H54 (cell line): ENCODE measurements at places on chromosomes 1 and 21.

DNA sequence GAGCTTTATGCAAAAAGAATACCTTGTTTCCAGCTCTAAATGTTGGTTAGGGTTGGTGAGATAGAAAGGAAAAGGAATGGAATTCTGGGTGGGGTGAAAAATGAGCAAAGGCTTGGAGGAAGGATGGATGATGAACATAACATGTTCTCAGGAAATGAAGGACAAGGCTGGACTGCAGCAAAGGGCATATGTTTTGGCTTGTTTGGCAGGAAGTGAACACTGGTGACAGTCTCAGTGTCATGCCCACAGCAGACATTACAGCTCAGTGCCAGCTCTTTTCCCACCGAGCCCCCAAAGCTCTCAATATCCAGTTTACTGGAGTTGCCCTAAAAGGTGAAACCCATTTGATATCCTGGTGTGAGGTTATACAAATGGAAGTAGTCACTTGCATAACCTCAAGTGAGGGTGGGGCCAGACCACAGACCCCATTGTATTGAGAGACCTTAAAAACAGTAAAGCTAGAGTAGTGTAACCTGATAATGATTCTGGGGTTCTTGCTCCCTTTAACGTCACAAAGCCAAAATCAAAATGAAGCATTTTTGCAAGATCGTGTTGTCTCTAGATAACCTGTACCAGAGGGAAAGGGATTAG, 270.6 kb downstream of the NFIA start:
- DNase-seq = no peak

GRCh38 chr1:12179111-12179519, 12.3 kb downstream of the TNFRSF1B start:
- DNase-seq = peak; percentile 62

DNA sequence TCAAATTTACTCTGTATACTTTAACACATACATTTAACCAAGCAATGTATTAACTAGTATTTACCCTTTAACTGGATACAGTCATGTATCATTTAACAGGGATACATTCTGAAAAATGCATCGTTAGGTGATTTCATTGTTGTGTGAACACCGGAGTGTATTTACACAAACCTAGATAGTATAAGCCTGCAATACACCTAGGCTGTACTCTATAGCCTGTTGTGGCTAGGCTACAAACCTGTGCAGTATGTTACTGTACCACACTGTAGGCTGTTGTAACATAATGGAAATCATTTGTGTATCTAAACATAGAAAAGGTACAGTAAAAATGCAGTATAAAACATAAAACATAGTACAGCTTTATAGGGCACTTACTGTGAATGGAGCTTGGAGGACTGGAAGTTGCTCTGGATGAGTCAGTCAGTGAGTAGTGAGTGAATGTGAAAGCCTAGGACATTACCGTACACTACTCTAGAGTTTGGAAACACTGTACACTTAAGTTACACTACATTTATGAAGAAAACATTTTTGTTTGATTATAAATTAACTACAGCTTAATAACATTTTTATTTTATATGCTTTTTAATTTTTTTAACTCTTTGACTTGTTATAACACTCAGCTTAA, 21.3 kb downstream of the RGS4 start:
- no peak for DNase-seq

DNA sequence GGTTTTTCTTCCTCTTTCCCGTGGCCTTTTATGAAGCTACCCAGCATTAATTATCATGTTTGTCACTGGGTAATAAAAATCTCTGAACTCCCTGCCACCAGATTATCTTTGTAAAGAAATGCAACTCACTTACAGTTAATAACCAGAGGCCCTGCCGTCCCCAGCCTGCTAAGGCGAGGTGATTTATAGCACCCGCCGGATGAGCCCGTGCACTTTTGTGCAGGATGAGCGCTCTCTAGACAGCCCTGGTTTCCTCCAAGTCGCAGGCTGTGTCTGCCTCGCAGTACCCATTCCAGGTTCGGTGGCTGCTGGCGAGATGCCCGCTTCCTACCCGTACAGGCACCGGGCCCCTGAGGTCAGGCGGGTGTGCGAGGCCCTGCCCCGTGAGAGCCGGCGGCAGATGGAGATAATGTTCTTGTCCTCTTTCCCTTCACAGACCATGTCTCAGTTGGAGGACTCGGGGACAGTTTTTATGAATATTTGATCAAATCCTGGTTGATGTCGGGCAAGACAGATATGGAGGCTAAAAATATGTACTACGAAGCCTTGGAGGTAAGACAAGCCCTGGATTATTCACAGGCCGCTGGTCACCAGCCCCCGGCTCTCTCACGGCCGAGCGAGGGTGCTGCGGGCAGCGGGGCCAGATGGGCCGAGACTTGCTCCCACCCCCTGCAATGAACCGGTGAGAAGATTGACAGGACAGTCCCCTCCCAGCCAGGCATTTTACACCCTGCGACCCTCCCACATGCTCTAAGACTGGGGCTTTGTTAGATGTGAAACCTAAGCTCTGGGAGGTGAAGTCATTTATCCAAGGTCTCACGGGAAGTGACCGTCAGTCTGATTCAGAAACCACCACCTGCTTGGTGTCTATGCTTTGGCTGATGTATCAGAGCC, 28.5 kb upstream of the SELENON start:
- no peak for DNase-seq

GRCh38 chr21:20459838-20460237, 538.4 kb upstream of the NCAM2 start:
- DNase-seq = no peak

- no peak for DNase-seq
Measured at GRCh38 chr1:157844089-157844830, 2.7 kb upstream of the CD5L start.
